ENCODE measurements at places on chromosomes 4 and X.

DNA sequence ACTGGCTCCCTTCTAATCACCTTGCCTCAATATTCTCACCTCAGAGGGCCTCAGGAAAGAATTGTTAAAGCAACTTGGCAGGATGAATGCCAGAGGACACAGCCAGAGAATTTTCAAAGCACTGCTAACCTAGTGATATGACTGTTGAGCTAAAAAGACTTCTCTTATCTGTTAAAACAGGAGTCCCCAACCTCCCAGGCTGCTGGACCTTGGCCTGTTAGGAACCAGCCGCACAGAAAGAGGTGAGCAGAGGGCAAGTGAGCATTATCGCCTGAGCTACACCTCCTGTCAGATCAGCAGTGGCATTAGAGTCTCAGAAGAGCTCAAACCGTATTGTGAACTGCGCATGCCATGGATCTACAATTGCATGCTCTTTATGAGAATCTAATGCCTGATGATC is 1.7 kb upstream of the KCNE5 start:
- DNase-seq: no peak

DNA sequence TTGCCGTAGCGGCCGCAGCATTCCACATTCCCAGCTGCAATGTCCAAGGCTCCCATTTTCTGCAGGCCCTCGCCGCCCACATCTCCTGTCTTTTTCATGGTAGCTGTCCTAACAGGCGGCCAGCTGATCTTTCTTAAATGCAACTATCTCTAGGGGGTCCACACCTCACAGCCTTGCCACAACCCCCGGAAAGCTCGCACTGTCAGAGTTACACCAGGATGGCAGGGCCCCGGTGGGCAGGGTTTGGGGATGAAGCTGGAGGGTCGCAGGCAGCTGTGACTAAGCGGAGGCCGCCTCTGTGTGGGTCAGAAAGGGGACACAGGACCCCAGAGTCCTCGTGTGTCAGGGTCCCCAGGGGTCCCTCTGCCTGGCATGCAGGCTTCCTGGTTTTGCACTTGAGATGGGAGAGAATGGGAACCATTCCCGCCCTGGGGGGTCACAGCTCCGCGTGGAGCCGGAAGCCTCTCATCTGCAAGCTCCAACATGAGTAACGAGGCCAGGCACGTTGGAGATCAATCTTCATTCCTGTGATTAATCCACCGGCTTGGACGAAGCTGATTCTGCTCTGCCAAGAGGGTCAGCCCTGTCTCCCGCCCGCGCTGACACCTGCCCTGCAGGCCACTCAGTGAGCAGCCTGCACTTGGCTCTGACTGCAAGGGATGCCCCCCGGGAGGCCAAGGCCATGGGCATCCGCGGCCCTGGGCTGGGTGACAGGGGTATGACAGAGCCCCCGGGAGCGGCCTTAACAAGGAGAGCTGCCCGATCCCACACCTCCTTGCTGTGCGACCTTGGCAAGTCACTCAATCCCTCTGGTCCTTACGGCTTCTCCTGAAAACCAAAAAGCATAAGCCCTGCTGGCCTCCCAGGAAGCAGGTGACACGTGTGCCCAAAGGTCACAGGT is 97.9 kb downstream of the ADRA2C start:
- no peak for DNase-seq

DNA sequence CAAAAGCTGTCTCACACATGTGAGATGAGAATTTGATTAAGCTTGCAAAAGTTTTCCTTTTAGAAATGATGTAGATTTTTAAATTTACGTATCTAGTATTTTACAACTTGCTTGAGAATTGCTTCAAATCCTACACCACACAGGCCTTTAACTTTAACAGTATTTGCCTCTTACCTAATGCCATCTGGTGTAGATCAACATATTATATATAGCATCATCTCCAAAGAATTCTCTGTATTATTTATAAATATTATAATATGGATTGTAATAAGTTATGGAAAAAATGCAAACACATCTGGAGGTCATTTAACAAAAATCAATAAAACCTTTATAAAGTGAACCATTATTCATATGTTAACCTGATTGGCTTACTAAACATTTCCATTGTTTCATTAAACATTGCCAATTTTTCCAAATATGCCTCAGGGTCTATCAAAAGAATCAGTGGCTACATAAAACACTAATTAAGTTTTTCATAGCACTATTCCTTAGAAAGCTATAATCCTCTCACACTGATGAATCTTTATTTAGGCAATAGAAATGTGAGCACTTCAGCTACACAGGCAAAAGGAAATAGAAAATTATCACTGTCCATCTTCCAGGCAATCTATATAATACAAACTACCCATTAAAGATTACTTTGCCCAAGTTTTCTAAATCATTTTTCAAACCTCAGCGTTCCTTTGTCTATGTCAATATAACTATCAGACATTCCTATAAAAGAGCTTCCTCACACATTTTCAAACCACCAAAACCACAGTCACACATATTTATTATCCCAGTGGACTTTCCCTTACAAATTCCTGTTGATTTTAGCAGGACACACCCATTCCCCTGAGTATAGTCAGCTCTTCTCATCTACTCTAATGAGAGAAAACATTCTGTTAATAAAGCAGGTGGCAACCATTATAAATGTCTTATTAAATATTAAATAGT is 83.5 kb upstream of the INTU start:
- DNase-seq: no peak

DNA sequence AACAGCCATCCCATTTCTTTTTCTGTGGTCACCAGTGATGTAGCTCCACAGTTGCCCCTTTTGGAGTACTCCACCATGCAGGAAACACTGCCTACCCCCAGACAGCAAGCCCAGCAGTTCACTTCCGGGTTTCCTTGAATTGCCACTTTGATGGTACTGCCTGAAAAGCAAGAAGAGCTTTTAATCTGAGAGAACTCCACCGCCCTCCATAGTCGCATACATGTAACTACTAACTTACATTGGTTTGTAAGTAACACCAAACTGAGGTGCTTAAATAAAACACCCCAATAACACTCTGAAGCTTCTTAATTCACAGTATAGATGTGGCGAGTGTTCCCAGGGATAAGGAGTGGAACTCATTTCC is 53.6 kb upstream of the HPSE start:
- no peak for DNase-seq

GRCh38 chr4:152408514-152409327 is 127.2 kb downstream of the FBXW7 start:
- DNase-seq: no peak
